ENCODE measurements at places on chromosomes 6 and 20.

GRCh38 chr20:54231036-54231435 is 23.1 kb downstream of the PFDN4 start:
- no peak for DNase-seq

- DNase-seq, result no peak
These were observed 15.5 kb upstream of the KIF25 start for GRCh38 chr6:167981916-167982462.

DNA sequence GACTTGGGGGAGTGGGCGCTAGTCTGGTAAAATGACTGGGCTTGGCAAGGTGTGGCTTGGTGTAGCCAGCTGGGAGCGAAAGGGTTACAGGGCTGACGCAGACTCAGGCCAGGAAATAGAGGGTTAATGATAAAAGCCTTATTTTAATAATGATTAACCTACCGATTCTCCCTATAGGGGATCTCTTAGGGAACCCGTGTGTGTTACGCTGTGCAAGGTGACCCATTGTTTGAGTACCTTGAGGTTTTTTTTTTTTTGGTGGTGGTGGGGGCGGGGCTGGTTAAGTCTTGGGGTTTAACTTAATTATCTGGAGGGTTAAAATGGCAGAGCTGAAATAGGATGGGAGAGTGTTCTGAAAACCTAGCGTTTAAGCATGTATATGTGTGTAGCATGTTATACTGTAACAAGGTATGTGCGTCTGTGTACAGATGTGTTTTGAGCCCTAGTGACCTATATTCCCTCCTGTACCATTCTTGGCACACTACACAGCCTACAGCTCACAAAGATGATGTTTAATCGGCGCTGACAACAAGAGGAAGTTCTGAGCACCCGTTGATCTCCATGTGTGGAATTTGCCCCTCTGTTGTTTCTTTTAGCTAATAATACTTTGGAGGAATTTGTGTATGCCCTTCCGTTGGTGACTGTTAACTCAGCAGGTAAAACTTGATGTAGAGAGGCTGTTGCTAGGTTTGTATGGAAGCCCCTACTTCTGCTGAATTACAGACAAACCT is 1.3 kb downstream of the CARMIL1 start:
- DNase-seq, result no peak

GRCh38 chr20:1242530-1242929 is 16.7 kb downstream of the RAD21L1 start:
- DNase-seq, result peak; percentile 86

DNA sequence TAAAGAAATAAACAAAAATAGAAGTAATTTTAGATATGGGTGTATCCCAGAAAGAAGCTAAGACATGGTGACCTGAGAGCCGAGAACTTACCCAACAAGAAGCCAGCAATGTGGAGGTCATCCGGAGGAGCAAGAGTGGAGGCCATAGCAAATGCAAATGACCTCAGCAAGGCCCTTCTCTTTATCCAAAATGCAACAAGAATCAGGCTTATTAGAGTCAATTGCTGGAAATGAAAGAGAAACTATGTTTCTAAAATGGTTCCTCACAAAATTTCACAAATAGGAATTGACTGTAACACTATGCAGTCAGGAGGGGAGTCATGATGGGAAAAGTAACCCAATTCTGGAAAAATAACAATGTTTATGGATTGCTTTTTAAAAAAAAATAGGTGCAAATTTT is 90.4 kb downstream of the TNFAIP3 start:
- DNase-seq, result no peak

GRCh38 chr6:44923444-44923843 is 404.7 kb upstream of the RUNX2 start:
- no peak for DNase-seq

- DNase-seq, result no peak
These were observed 280.5 kb downstream of the CLVS2 start for GRCh38 chr6:123276546-123276980.

DNA sequence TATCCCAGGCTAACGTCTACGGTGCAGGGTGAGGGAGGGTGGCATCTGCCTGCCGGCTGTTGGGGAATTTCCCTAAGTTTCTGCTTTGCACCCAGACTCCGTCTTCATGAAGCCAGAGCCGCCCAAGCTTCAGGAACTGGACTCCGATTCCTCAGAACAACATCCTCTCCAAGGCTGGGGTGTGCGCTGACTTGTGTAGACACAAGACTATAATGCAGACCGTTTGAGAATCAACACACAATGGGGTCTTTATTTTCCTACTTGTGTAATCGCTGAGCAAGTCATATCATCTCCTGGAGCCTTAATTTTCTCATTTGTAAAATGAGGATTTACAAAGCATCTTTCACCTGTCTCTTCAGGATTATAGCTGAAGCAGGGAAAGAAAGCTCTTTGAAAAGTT is 160.5 kb upstream of the AGPAT4 start:
- DNase-seq, result no peak

GRCh38 chr20:25160897-25161296 is 34.6 kb upstream of the ENTPD6 start:
- DNase-seq, result no peak

DNA sequence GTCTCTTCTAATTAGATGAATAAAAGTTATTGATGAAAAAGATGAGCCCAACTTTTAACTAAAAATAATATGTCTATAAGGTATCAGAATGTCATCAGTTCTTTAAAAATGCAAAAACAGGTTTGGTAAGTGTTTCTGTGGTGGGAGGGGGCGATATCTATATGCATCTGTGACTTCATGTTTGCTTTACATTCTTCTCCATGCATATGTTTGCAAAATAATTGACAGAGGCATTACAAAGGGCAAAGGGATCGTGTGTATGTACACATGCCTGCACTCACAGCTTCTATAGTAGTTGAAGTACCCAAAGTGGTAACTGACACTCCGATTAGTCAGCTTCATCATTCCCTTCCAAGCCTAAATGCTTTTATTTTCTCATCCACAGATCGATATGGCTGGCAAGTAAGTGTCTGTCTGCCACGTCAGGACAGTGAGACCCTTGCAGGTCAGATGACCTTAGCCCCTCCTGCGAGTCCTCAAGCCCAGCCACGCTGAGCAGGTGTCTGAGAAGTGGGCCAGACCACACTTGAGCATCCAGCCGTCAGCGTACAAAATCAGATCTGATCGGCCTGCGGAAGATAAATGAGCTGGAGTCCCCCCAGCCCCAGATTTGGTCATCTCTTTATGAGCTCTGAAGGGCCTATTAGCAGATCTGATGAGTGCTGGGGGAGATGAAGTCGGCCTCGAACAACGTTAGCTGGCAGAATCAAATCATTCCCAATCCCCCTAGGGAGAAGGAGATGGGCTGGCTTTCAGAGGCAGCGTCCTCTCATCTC is 369.1 kb downstream of the MAFB start:
- DNase-seq, result no peak

DNA sequence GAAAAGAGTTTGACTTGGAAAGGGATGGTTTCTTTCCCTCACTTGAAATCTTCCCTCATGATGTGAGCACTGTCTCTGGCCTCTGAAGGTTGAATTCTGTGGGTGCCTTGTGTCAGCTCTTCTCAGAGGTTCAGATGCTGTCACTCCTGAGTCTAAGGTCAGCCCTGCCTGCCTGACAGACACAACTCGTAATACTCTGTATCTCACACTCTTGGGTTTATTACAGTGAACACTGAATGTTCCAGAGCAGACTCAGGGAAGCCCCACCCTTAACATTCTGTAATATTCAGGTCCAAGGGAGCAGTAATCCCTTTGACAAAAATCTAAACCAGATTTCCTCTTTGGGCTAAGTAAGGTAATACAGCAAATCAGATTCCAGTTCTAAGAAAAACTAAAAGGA is 837.8 kb downstream of the QKI start:
- no peak for DNase-seq

DNA sequence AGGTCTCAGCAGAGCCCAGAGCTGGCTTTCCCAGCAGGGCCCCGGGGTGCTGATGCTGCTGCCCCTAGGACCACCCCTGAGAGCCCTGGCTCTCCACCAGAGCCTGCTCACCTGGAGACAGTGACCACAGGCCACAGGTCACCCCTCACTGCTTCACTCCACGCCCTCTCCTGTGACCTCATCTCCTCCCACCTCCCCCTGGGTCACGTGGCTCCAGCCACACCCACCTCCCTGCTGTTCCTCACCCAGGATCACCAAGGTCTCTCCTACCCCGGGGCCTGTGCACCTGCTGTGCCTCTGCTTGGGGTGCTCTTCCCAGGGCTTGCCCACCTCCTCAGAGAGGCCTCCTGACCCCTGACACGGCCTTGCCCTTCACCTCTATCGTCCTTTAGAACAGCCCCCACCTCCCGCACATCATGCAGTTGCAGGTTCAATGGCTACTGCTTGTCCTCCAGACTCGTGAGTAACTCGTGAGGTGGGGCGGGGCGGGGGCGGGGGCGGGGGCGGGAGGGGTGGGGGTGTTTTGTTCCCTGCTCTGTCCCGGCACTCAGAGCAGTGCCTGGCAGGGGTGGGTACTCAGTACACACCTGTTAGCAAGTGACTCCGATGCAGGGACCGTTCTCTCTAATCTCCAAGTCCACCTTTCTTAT is 468.0 kb downstream of the PREX1 start:
- no peak for DNase-seq

- no peak for DNase-seq
These were observed 47.6 kb downstream of the AGPAT4 start for GRCh38 chr6:161226009-161226964.

- DNase-seq, result peak; percentile 52
These were observed 125.3 kb downstream of the ATXN1 start for GRCh38 chr6:16635810-16636602.

DNA sequence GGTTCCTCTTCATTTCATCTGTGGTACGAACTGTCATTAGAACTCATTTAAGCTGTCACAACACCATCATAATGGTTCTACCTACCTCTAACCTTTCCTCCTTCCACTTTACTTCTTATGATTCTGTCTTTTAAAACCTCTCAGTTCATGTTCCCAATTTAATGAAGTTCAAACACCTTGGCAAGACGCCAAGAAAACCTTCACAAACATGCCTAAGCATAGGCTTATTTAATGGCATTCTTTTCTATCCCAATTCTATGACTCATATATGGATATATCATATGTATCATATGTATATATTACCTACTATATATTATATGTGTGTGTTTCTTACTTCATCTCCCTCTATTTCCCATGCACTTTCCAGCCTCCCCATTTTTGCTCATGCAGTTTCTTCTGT is 283.4 kb upstream of the TBX18 start:
- no peak for DNase-seq

- DNase-seq, result no peak
These were observed 1.7 kb upstream of the TMEM170B start for GRCh38 chr6:11535801-11536230.

DNA sequence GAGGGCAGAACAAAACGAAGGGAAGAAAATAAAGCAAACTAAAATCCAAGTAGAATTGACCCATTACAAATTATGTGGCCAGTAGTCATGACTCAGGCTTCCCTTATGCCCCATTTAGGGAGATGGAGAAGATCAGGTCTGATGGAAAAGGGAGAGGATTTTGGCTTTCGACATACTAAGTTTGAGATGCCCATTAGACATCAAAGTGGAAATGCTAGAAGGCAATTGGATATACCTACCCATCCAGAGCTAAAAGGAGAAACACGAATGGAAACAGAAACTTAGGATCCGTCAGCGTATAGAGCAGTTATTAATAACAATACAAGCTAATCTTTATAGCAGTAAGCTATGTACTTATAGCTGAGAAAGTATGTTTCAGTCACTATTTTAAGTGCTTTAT is 4.8 kb downstream of the TRPC4AP start:
- no peak for DNase-seq

DNA sequence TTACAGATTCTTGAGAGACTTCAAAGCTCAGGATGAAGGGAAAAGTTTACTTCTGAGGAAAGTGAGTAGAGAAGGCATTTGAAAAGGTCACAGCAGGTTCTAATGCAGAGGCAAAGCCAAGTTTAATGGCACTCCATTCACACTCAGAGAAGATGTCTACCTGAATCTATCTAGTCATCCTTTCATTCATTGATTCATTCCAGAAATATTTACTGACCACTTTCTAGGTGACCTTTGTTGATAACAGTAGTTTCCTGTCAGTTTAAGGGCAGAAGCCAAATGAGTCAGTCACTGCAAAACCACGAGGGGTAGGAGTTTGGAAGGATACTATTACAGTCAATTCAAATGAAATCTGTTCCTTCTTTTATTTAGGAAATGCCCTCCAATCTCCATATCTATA is 30.8 kb downstream of the FBXO5 start:
- DNase-seq, result no peak

DNA sequence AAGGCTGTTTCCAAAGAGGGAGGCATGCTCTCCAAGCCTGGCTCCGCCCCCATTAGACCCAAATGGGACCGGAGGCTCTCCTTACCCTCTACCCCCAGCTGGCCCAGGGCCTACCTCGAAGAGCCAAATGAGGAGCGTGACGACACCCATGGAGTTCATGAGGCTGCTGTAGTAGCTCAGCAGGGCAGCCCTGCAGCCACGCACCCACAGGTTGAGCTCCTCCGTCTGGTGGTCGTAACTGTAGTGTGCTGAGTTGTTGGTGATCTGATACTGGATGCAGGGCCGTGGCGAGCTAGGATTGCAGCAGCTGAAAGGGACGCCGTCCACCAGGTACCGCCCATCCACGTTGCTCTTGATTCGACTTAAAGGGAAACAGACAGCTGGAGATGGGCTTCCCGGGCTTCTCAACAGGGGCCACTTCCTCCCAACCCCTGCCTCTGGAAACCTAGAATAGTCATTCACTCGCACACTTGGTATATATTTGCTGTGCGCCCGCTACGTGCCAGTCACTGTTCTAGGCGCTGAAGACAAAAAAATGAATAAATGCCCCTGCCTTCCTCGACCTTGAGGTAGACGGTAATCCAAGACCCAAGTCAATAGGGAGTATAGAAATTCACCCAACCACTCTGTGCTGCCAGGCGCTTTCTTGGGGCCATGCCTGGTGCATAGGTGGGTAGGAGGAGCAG is 18.0 kb downstream of the PRPH2 start:
- no peak for DNase-seq

DNA sequence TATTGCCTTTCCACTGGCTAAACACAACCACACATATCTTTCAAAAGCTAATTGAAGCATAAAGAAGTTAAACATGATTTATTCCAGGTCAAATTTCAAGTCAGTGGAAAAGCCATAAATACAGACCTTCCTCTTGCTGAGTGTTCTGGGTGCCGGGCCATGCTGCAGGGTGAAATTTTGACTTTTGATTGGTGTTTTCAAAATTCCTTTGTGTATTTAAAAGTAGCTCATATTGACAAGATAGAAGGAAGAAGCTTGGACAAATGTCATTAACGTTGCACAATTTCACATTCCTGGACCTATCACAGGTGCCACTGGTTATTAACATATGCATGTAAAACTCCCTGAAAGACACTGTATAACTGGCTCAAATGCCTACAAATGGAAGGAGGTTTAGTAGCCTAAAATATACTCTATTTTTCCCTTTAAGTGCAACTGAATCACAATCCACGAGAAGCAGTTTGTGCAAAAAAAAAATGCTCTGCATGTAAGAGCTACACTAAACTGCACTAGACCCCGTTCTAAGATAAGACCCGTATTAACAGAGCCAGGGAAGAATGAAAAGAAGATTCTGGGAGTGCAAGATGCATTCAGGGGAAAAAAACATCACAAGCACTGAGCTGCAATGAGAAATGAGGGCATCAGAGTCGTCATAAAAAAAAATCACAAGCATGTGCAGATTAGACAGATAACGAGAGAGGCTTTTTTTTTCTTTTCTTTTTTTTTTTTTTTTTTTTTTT is 30.4 kb downstream of the ATXN1 start:
- no peak for DNase-seq

GRCh38 chr20:22342410-22342809 is 242.0 kb downstream of the FOXA2 start:
- no peak for DNase-seq

All from non-pigmented ciliary epithelial cell (primary cell).